Aorta (tissue), 5 donors: ENCODE measurements at places on chromosomes 3 and 15. TPM values are rescaled to one million over a fixed set of nuclear protein-coding genes. Genes with fewer than 3 reads are reported as not detected.
A peak's percentile ranks its signal among the peaks of the same experiment; 100 is the strongest.

RLBP1 gene
- total RNA-seq, result not detected

KNL1 gene
- 0.42 TPM for total RNA-seq

- no peak overlapping the region for H3K4me3 ChIP-seq
- no peak overlapping the region for H3K27ac ChIP-seq
- no peaks in the 10 kb centered on the region for H3K4me1 ChIP-seq
- no peaks in the 10 kb centered on the region for H3K36me3 ChIP-seq
- DNase-seq, result no peak
Observed at GRCh38 chr3:158936530-158937113, 134.8 kb downstream of the MFSD1 start.

- H3K4me3 ChIP-seq, result peak overlapping the region; percentile 68
- H3K27ac ChIP-seq, result no peak overlapping the region
- no peaks in the 10 kb centered on the region for H3K36me3 ChIP-seq
- DNase-seq, result no peak
Observed at GRCh38 chr15:90201944-90202375, 830 bp downstream of the SEMA4B start.

DNA sequence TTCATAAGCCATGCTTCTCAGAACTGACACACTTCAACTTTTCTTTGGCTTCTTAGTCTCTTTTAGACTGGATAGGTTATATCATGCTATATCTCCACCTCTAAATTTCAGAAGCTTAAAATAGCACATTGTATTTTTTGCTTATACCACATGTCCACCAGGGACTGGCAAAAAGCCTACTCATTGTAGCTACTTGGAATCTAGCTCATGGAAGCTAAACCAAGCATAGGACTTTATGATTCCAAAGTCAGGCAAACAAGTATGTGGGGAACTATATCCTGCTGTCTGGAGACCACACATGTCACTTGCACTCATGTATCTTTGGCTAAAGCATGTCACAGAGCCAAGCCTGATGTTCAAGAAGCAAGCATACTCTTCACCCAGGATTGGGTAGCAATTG lies 245.0 kb upstream of the RASGRP1 start:
- no peak overlapping the region for H3K4me3 ChIP-seq
- no peaks in the 10 kb centered on the region for H3K27me3 ChIP-seq
- H3K4me1 ChIP-seq, result no peaks in the 10 kb centered on the region
- H3K27ac ChIP-seq, result no peak overlapping the region
- H3K36me3 ChIP-seq, result no peaks in the 10 kb centered on the region

DNA sequence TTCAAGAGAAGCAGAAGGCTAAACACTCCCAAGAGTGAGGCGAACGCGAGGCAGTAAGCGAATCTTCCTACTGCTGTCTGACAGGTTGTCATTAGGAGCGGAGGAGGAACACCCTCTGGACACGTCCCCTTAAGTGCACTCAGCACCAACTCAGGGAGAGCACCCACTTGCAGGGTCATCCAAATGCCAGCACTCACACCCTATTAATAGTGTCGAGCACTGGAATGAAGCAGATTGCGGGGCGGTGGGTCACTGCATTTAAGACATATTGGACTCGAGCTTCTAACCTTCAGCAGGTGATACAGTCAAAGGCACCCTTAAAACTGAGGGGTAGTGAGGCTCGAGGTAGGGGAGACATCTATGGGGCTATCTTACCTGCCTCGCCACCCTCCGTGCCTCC lies 28.7 kb downstream of the SH3BP5 start:
- H3K4me3 ChIP-seq, result no peak overlapping the region
- H3K36me3 ChIP-seq, result no peaks in the 10 kb centered on the region
- no peaks in the 10 kb centered on the region for H3K27me3 ChIP-seq

DNA sequence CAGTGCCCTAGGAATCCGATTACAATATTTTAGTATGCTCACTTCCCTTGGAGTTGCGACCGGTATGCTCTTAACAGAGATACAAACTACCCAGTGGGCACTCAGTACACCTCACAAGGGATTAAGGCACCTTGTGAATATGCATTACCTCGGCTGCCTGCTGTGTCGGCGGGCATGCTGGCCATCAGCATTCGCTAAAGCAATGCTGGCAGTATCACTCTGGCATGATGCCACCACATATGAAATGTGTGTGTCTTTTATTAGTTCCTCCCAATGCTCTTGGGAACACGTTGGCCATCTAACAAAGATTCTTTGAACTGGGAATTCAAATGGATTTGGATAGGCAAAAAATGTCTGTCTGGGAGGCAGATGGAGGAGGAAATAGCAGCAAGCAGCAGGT lies 67.4 kb upstream of the FOXB1 start:
- H3K4me1 ChIP-seq, result no peaks in the 10 kb centered on the region
- H3K27me3 ChIP-seq, result no peaks in the 10 kb centered on the region
- no peak for DNase-seq

DNA sequence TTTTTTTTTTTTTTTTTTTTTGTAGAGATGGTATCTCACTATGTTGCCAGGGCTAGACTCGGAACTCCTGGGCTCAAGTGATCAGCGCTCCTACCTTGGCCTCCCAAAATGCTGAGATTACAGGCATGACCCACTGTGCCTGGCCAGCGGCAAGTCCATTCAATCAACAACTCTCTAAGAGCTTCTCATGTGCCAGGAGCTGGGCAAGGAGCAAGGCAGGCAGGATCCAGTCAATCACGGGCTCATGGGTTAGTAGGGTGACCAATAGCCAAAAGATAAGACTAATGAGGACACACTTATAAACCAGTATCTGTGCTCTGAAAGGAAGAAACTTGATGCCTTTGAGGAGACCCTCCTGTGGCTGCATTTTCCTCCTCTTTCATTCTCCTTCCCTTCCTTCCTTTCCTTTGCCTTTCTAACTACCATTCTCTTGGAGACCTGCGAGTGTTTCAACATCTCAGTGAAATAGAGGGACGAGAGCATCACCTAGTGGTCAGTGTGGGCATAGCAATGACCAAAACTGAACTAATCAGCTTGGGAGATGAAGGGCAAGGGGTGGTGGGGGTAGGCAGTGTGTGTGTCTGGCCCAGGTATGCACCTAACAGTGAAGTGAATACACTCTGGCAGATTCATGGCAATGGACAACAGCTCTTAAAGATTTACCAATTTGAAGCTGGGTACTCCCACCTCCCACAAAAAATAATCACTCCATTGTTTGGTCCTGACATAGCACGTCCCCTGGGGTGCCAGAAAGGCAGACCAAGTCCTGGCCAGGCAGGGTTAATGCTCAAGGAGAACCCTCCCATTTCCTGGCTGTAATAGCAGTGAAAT lies 6.3 kb downstream of the RPP25 start:
- no peaks in the 10 kb centered on the region for H3K36me3 ChIP-seq
- H3K4me3 ChIP-seq, result no peak overlapping the region
- DNase-seq, result peak; percentile 76
- H3K4me1 ChIP-seq, result no peaks in the 10 kb centered on the region

- H3K4me1 ChIP-seq, result peaks cover 6% of the 10 kb centered on the region
- H3K27me3 ChIP-seq, result no peaks in the 10 kb centered on the region
- H3K27ac ChIP-seq, result no peak overlapping the region
- no peaks in the 10 kb centered on the region for H3K36me3 ChIP-seq
Observed at GRCh38 chr3:36652104-36652503, 112.2 kb downstream of the DCLK3 start.
